Left cardiac atrium (tissue), 4 donors: ENCODE measurements at places on chromosomes 4 and X.

GRCh38 chr4:70556856-70557255 is 35.2 kb upstream of the AMBN start:
- DNase-seq, result no peak

- DNase-seq, result no peak
Observed at GRCh38 chr4:26958925-26959653, 98.4 kb downstream of the STIM2 start.

DNA sequence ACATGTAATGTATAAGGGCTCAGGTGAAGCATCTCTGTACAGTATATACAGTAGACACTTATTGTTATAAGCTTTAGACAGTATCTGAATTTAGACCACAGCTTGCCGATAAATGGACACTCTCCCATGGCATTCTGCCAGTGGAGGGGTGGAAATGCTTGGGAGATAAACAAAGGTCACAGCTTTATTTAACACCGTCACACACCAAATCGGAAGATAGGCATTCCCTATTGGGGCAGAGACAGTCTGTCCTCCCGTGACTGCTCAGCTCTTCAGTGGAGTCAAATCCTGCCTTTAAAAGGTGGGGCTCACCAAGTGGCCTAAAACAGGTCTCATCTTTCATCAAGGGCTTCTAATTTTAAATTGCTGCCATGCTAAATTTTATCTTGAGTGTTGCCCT is 178.8 kb downstream of the CAMK2D start:
- peak; percentile 65 for DNase-seq

DNA sequence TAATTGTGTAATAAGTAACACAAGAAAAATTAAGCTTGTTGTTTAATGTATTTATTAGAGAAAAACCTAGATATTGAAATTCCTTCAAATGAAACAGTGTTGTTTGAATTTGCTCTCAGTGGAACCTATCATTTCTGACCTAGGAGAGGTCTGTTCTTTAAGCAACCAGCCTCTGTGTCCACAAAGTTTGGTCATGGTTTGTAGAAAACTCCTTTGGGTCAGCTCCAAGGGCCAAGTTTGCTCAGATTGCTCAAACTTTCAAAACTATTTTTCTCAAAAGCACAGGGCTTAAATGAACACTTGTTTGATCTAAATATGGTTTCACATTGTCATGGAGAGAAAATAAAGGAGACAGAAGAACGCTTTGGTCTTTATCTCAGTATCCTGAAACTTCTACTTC is 29.6 kb upstream of the RPL34 start:
- no peak for DNase-seq

DNA sequence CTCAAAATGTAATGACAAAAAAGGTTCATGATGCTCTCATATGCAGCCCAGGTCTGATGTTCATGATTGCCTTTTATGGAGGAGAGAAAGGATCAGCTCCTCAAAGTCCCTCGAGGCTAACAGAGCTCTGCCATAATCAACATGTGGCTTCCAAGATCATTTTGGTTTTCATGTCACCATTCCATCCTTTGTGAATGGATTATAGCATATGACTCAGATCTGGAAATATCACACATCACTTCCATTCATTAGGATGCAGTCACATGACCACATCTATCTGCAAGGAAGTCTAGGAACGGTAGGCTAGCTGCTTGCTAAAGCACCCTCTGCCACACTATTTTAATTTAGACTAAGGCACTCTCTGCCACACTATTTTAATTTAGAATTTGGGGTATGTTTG is 77.6 kb downstream of the COX18 start:
- no peak for DNase-seq

- DNase-seq, result peak; percentile 48
Observed at GRCh38 chr4:16862697-16863096, 35.7 kb downstream of the LDB2 start.

DNA sequence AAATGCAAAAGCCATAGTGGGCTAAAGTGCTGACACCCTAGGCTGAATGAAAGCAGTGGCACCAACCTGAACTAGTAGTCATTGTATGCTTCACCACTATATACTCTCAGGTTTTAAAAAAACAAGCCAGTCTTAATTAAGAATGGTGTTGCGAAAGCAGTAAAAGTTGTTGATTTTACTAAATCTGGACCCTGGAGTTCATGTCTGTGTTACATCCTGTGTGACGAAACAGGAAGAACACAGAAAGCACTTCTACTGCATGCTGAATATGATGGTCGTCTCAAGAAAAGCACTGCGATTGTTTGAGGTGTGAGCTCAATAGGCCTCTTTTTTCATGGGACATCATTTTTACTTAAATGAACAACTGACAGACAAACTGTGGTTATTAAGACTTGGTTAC is 24.2 kb upstream of the GDPD2 start:
- no peak for DNase-seq

GRCh38 chr4:42653626-42654560 is 3.0 kb downstream of the ATP8A1 start:
- DNase-seq, result no peak

GRCh38 chrX:122666601-122667000 is 517.5 kb upstream of the GRIA3 start:
- DNase-seq, result no peak

GRCh38 chr4:37530451-37530850 is 155.7 kb downstream of the RELL1 start:
- no peak for DNase-seq

DNA sequence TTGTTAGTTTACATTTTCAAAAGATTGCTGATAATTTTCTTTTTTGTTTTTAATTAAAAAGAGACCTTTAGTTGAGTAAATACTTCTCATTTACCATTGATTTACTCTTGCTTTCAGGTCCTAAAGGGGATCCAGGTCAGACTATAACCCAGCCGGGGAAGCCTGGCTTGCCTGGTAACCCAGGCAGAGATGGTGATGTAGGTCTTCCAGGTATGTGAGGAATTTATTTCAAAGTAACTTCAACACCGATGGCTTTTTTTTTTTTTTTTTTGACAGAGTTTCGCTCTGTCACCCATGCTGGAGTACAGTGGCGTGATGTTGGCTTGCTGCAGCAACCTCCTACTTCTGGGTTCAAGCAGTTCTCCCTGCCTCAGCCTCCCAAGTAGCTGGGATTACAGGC is 135.1 kb downstream of the IRS4 start:
- no peak for DNase-seq
